ENCODE measurements at places on chromosomes 2 and 18.
A peak's percentile ranks its signal among the peaks of the same experiment; 100 is the strongest.

GRCh38 chr2:16537347-16537746, 128.3 kb downstream of the CYRIA start:
- DNase-seq, result no peak

GRCh38 chr18:57649556-57650500, 28.2 kb upstream of the NARS1 start:
- peak; percentile 30 for DNase-seq

DNA sequence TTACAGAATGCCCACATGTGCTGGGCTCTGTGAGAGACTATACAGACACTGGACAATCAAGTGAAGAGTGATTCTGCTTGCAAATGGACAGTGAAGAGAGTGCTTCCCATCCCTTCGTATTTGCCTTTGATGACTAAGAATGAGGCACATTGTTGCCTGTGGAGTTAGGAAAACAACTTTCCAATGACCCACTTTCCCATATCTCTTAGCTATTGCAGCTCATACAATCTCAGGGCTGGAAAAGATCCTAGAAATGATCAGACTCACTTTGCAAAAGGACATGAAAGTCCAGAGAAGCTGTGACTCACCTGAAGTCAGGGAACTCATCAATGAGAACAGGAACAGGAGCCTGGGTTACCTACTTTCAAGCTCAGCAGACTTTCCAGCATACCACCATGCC, 440.5 kb upstream of the TCF4 start:
- no peak for DNase-seq

- no peak for DNase-seq
Measured at GRCh38 chr2:156338578-156338977, 6.1 kb upstream of the NR4A2 start.

GRCh38 chr2:169178364-169178763, 109.0 kb downstream of the DHRS9 start:
- no peak for DNase-seq

GRCh38 chr2:88114889-88115288, 13.0 kb downstream of the FABP1 start:
- no peak for DNase-seq

DNA sequence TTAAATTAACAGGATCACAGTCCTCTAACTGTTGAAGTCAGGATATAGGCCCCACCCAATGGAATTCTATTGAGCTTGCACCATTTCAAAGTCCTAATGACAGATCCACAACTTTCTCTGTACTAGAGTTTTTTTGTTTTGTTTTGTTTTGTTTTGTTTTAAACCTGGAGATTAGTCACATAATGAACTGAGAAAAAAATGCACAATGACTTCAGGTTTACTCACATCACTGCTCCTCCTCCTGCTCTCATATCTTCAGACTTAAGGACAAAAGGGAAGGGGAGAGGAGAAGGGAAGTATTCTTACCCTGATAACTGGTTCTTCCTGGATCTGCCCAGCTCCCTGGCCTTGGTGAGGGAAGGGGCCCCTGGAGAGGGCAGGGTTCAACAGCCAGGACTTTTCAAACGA, 208.2 kb upstream of the EPHA4 start:
- DNase-seq, result no peak

DNA sequence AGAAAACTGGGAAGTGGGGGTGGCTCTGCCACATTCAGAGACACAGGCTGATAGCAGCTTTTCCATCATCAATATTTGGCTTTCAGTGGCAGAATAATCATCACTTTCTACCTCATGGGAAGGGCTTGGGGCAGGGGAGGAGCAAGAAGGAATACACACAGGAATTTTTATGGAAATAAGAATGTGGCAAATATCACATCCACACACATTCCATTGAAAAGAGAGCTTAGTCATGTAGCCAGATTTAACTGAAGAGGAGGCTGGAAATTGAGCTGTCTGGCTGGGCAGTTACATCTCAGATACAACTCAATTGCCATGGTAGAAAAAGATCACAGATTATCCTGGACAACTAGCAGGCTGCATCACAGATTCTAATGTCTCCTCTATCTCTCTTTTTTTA, 1474.0 kb upstream of the ACVR2A start:
- DNase-seq, result no peak

DNA sequence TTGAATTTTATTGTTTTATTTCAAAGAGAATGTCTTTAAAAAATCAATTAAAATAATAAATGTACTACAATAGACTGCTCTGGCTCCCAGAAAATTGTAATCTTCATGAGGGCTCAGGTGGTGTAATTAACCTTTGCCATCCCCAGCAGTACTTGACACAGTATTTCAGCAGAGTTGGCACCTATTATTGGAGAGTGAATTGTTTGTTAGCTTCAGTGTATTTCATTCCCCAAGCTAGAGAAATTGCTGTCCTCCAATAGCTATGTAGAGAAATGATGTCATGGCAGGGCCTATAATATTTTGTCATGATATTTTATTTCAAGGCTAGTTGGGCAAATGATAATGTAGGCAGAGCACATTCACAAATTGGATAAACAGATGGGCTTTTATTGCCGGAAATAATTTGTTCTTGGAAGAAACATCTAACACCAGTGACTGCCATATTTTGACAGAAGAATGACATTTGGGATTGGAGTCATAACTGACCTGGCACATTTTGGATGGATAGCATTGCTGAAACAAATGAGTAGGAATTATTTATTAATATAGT, 712.0 kb upstream of the NXPH2 start:
- DNase-seq, result no peak

GRCh38 chr2:46195819-46196218, 101.4 kb upstream of the EPAS1 start:
- no peak for DNase-seq

DNA sequence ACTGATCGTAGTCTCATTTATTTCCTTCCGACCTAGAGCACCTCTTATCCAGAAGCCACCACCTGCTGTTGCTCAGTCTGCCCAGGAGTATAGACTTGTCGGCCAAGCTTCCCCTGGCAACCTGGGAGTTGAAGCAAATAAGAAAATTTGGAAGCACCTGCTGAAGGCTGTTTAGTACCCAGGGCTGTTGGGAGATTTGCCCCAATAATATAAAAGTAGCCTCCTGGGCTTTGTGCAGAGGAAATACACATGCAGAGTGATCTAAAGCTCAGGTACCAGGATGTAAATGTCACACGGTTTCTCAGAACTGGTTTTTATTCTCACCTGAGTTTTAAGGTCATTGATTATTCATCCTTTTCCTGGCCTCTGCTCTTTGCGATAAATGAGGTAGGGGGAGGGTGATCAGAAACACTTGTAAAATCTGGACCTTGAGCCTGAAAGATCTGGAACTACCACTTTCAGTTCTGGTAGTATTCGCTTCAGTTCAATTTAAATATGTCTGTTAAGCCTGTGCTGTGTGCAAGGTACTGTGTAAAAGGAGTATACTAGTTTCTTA, 789 bp upstream of the COX7A2L start:
- DNase-seq, result no peak

GRCh38 chr2:206069417-206069816, 16.6 kb downstream of the INO80D start:
- DNase-seq, result no peak

DNA sequence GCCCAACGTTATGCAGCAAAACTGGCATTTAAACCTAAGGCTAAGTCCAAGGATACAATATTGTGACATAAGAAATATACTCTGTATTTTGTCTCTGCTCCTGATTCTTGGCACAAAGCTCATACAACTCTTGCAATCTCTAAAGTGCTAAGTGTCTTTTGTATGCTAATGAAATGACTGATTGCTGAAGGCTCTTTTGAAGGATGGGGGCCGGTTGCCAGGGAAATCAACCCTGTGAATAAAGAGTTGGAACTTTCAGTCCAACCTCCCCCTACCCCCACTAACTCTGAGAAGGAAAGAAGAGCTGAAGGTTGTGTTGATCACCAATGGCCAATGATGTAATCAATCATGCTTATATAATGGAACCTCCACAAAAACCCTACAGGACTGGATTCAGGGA, 40.3 kb downstream of the SESTD1 start:
- no peak for DNase-seq

GRCh38 chr2:207847807-207848544, 78.3 kb upstream of the FZD5 start:
- no peak for DNase-seq

DNA sequence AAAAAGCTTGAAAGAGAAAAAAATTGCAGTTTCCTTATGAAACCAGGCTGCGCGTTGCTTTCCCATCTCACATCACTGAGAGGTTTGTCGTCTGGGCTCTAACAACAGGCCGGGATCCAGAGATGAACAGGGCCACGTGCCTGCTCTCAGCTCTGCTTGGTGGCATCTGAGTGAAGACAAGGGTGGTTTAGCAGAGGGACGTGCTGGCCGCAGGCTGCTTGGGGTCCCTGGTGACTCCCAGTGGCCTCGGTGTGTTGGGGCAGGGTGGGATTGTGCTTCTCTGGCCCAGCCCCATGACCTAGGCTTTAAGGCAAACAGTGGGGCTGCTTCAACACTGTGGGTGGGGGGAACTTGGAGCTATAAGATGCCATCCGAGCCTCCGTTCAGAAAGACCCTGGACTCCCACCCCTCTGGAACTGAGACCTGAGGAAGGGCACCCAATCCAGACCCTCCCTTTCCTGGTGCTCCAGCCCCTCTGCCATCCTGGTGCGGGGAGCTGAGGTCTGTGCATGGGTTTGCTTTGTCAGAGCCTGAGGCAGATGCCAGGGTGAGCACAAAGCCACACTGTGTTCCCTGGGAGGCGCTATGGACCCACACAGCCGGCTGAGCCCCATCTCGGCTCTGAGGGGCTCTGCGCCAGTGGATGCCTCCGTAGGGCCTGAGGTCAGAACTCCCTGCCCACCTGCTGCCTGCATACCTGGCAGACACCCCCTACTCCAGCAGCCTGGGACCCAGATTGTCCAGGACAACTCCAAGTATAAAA, 18.4 kb upstream of the HPCAL1 start:
- DNase-seq, result no peak

DNA sequence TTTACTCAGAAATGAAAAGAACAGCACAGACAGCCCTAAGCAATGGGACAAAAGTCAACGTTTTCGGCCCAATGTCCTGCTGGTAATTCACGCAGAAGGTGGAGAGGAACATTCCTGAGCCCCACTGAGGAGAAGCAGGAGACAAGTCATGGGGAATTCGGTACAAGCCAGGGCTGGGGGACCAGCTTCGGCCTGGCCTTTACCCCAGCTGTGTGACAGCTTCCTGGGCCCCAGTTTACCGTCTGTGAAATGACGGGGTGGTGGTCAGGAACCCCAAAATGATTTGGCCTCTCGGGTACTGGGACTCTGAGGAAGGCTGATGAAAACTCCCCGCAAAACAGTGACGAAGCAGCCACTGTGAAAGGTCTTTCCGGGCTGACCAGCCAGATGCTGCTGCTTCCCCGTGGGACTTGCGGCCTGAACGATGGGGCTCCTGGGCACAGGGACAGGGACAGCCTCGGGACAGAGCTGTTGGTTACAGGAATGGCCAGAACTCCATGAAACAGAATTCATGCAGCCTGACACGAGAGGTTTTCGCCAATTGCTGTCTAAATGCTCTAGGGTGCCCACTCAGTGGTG, 21.6 kb downstream of the KIF1A start:
- no peak for DNase-seq

DNA sequence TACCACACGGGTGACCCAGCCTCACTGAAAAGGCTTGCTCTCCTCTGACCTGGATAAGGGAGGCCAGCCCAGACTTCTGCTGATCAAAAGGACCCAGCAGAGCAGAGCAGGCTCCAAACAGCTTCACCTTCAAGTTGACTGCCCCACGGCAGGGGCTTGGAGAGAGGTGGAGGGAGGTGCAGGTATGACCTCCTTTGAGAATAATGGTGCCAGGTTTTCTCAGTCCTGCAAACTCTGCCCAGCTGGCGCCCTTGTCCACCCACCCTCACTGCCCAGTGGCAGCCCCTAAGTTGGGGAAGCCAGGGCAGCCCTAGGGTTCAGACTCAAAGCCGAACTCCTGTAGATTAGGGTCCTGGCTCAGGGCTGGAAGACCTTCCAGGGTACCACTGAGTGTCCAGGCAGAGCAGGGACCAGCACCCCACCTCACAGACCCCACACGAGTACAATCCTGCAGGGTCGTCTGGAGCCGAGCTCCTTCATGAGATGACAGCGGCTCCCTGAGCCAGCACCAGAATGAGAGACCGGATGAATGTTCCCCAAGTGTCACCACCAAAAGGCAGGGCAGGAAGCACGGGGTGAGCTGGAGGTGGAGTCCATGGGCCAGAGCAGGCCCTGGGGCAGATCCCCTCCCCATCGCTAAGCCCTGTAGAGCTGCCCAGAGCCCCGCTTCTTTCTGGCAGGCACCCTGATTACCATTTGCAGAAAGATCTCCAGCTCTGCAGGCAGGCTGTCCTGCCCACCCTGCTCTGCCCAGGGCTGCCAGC, 3.6 kb upstream of the GPC1 start:
- DNase-seq, result no peak

DNA sequence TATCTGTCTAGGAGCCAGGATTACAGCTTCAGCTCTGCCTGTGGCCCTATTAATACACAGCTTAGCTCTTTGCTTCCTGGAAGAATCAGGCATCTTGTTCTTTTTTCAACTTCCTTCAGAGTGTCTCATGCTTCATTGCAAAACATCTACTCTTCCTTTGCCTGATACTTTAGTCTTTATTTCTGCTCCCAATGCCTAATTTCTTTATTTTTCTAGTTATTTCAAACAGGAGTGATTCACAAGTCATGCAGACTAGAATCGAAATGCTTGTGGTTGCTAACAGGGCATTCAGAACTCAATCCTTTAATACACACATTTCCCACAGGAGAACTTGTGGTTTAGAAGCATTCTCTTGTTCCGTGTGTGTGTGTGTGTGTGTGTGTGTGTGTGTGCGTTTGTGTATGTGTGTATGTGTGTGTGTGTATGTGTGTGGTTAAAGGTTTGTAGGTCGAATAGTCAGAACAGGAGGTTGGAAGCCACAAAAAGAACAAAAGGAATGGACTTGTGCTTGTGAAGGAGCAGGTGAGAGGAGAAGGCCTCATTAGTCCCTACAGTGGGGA, 28.3 kb upstream of the INSIG2 start:
- DNase-seq, result no peak

GRCh38 chr18:54750350-54750749, 77.9 kb upstream of the RAB27B start:
- DNase-seq, result no peak

DNA sequence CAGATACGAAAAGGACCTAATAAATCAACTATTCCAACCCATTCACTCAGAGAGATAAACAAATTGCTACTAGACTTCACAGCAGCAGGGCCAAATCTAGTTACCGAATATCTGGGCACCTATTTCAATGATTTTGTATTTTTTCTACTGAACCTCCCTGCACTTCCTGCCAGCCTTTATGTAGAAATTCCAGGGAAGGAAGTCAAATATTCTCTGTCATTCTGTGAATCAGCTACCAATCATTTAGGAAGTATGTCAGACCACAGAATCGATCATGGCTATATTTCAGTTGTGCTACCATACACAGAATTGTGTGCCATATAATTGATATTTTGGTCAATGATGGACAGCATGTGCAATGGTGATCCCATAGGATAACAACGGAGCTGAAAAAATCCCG, 109.6 kb upstream of the SPOPL start:
- no peak for DNase-seq

DNA sequence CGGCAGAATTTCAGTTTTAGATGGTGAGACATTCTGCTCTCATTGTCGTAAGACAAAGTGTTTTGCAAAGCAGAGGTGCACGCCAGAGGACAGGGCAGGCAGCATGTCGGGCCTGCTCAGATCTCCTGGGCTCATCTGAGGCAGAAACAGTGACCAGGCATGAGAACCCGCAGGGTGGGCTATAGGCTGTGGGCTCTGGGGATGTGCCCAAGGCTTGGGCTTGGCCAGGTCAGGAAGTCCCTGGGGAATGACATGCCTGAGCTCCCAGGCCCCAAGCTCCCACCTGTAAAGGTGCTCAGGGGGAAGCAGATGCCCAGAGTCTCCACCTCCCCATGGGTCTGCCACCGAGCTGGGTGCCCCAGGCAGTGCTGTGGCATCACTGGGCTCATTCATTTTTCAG, 35.3 kb downstream of the INHBB start:
- DNase-seq, result no peak

Data from hematopoietic multipotent progenitor cell (in vitro differentiated cells).